ENCODE measurements at places on chromosomes 2 and 18.

DNA sequence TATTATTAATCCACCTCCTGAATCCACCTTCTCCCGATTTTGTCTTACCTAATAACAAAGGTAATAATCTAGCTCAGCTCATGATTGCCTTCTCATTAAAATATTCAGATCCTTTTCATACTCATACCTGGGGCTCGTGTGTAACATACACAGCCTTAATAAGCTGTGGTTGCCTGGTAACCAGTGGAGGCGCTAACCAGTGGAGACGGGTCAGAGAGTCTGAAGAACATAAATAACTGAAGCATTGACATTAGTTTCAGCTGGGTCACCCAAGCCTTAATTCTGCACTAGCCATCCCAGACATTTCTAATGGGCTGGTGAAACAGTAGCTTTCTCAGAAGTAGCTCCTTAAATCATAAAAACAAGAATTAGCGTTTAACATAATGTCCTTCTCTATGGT, 14.8 kb upstream of the DTNA start:
- DNase-seq = no peak

DNA sequence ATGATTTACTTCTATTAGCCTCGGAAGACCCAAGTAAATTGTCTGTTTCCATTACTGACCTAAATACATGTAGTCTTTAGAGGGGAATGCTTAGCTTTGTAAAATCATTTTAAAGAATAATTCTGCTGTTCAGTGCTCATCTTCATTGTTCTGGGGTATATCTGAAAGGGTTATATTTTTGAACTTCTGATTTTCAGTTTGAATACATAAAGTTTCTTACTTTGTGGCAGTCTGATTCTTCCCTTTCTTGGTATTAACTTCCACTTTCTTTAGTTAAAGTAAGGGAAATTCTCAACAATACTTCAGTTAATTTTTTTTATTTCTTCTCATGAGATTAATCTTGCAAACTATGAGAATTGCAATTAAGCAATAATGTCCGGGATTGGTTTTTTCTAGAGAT, 148.4 kb downstream of the DOCK10 start:
- DNase-seq = no peak

DNA sequence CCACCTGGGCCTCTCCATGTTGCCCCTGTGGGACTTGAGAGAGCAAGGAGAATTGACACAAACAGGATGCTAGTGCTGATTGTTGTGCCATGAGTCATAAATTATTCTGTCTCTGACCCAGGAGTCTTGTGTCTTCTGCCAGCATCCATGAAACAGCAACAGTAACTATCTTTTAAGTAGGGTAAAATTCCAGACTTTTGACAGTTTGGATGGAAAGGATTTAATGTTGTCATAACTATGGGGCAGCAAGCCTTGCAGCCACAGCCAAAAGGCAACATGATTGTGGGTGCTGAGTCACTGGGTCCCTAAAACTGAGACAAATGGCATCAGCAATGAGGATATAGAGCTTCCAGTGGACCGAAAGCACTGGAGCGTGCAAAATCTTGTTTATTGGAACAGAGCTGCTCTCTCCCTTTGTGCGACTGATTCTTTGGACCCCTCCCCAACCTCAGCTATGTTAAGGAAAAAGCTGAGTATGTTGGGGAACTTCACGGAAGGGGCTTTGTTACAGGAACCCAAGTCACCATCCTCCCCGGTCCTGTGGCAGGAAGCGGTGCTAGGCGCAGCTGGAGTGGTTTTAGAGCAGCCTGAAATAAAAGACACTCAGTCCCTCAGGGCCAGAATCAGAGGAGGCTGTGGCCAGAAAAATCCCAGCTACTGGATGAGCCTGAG, 9.6 kb upstream of the ITPRIPL1 start:
- DNase-seq = no peak

GRCh38 chr2:28661589-28662001, 90.0 kb upstream of the PPP1CB start:
- no peak for DNase-seq

- no peak for DNase-seq
Observed at GRCh38 chr2:10164601-10165000, 42.1 kb downstream of the RRM2 start.

GRCh38 chr2:24909555-24910177, 10.4 kb downstream of the ADCY3 start:
- no peak for DNase-seq

DNA sequence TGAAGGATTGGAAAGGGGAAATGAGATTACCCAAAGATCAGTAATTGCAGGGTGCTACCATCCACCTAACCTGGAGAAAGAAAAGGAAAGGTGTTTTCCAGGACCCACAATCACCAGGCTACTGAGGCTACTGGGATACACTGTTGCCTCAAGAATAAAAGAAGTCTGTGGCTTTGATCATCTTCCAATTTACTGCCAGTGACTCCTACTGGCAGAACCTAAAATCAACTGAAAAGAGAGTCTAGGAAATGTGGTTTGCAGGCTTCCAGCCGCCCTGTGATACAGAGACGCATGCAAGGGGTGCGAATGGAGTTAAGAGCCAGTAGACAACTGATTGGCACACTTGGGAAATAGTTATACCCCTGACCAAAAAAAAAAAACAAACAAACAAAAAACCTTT, 16.6 kb upstream of the TTL start:
- DNase-seq = no peak

- DNase-seq = no peak
Observed at GRCh38 chr2:23976883-23977282, 33.0 kb upstream of the MFSD2B start.

DNA sequence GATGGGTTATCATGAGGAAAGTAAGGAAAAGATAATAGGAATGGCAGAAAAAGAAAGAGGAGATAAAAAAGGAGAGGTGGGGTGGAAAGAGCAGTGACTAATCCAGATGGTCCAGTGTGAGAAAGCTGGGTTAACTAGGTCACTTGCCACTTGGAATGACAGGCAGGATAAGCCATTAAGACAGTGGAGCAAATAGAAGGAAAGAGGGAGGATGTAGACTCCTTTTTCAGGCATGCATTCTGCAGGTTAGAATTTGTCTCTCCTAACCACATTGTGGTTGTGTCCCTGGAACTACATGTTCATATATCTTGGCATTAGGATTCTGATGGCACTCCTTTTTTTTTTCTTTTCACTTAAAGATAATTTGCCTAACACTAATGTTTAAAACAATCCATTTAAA, 13.4 kb upstream of the NEMP2 start:
- DNase-seq = no peak

DNA sequence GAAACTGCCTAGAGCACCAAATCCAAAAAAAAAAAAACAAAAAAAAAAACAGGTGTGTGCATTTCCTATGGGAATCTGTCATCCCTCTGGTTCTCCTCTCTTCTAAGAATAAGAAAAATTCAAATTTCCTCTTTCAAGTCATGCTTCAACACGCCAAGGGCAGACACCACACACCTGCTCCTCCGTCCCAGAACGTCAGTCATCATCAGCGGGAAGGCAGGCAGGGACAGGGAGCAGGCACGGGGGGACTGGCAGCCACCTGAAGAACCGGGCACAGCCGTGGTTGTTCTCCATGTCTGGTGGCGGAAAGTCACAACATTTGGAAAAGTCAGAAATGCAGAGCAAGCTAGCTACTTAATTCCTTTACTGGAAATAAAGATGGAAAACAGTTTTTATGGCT, 214.8 kb downstream of the IKZF2 start:
- DNase-seq = no peak

DNA sequence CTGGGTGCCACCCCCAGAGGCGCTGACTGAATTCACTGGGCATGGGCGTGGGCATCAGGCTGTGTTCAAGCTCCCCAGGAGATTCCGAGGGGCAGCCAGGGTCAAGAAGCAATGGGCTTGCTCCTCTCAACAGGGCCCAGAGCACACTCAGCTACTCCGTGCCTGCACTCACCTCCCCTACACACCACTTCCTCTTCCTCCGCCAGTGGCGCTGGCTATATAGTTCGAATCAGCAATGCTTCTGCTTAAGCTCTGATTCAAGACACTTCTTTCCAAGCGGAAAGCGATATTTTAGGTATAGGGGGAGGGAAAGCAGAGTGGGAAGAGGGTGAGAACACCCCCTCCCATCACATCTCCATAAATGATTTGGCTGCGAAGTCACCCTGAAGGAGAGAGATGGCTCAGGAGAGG, 42.1 kb downstream of the CRACDL start:
- DNase-seq = no peak

- no peak for DNase-seq
Observed at GRCh38 chr18:21575656-21576055, 24.8 kb downstream of the ESCO1 start.

GRCh38 chr2:191298306-191298705, 53.1 kb downstream of the MYO1B start:
- no peak for DNase-seq

- DNase-seq = no peak
Observed at GRCh38 chr2:136012315-136012714, 26.9 kb upstream of the DARS1 start.

- no peak for DNase-seq
Observed at GRCh38 chr2:52289741-52290140, 1257.8 kb upstream of the NRXN1 start.

DNA sequence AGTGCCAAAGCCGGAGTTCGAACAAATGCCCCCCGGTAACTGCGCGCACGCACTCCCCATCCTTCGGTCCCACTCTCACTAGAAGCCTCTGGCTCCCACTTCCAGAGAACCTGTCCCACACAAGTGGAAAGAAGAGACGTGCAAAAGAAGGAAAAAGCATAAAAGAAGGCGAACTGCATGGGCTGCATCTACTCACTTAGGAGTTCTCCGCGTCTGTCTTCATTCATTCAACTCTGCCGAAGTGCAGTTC, 312 bp downstream of the NR4A2 start:
- no peak for DNase-seq

DNA sequence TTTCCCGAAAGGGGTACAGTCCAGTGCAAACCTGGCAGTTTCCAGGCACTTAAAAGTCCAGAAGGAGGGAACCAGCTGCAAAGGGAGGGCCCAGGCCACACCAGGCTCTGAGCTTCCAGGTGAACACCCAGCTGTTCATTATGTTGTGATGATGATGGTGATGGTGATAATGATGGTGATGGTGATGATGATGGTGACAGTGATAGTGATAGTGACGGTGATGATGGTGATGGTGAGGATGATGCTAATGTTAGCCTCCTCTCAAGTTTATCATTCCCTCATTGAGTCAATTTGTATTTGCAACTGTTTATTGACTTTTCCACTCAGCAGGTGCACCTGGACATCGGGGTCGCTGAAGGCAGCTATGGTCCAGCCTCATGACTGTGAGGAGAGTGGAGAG, 199.4 kb upstream of the ID2 start:
- no peak for DNase-seq

DNA sequence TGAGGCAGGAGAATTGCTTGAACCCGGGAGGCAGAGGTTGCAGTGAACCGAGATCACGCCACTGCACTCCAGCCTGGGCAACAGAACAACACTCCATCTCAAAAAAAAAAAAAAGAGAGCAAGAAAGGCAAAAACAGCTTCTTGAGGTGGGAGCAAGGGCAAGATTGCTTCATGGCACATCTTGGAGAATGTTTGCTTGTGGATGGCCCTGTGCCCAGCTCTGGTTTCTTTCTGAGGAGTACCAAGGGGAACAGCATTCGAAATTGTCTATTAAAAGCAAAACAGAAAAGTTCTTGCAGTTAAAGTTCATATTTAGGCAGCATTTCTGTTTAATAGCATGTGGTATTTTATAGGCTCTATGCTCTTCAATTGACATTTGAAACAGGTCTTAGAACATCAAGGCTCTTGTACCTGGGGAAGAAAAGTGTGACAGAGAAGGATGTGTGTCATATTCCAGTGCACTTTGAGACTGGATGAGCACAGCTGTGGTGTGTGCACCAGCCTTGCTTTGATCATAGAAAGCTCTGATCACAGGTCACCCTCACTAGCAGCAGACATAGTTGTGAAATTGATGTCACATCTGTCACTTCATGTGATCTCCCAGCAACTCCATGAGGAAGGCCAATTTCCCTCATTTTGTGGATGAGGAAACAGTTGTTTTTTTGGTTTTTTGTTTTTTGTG, 154.3 kb downstream of the UXS1 start:
- DNase-seq = no peak

DNA sequence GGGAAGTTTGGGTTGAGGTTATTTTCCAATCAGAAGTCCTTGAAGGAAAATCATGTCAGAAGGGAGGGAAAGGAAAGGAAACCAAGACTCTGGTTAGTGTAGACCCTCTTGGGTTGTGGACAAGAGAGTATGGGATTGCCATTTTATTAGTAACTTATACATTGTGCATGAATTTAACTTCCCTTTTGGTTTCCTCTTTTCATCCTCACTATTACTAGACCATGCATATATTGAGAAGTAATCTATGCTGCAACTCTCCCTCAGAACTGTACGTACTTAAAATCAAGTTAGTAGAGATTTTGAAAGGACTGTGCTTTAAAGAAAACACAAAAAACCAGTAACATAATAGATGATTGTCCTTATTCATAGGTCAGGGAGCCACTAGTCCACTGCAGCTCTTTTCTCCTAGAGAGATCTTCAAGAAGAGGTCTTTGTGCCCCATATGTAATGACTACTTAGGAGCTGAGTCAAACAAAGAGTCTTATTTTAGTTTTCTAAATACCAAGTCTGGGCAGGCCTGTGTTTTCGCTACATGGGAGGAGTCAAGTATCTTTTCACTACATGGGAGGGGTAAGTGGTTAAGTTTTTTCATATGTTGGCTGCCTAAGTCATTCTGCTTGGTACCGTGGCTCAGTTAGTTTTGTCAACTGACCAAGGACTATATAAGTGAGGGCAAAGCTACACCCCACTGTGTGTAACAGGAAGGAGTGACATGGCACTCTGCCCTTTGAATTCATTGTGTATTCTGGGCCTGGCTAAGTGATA, 25.2 kb upstream of the FAM117B start:
- no peak for DNase-seq

- DNase-seq = no peak
Observed at GRCh38 chr18:79241755-79242154, 154.0 kb upstream of the NFATC1 start.

DNA sequence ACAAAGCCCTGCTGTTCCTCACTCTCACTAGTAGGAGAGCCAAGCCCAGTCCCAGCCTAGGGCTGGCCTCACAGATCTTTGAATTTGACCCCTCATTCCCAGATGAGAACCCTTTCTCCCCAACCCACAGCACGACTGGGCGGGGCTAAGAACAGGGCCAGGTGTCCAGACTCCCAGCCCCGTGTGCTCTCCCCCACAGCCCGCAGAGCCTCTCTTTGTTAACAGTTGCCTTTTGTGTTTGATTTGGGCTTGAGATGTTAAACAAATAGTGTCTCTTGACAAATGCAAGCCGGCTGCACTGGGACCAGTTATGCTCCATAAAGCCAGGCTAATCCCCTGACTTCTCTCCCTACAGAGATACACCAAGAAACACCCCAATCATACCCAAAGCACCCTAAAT, 4.7 kb upstream of the KCNK3 start:
- no peak for DNase-seq

GRCh38 chr18:35756506-35757117, 175.1 kb downstream of the GALNT1 start:
- DNase-seq = no peak

GRCh38 chr2:217857624-217858506, 144.9 kb downstream of the TNS1 start:
- DNase-seq = no peak

GRCh38 chr2:98552499-98553179, 55.7 kb downstream of the COA5 start:
- no peak for DNase-seq

Measured in stimulated activated CD4-positive, alpha-beta T cell treated with anti-CD3 and anti-CD28 coated beads, TNF-alpha, amount 100 ng/mL, for 4 hours (primary cell).